ENCODE measurements at places on chromosomes 1 and 21.

- DNase-seq: no peak
These were observed 243.9 kb downstream of the KAZN start for GRCh38 chr1:14842361-14842760.

- DNase-seq: no peak
These were observed 227.9 kb downstream of the KCNT2 start for GRCh38 chr1:196380316-196380715.

DNA sequence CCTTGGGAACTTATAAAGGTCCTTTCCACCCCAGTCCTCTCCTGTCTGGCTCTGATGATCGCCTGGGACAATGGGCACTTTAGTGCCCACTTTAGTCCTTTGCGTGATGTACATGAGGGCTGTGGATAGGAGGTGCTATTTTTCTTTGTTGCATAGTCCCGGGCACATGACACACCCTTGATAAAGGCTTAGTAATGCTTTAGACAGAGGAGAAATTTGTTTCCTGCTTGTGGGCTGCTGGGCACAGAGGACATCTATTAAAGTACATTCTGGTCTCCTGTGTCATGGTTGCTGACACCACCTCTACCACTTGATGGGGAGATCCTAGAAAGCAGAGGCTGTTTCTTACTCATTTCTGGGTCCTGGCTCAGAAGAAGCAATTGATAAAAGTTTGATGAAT, 5.4 kb upstream of the KNCN start:
- DNase-seq: no peak

GRCh38 chr1:220770245-220770913, 16.3 kb upstream of the MTARC1 start:
- no peak for DNase-seq

DNA sequence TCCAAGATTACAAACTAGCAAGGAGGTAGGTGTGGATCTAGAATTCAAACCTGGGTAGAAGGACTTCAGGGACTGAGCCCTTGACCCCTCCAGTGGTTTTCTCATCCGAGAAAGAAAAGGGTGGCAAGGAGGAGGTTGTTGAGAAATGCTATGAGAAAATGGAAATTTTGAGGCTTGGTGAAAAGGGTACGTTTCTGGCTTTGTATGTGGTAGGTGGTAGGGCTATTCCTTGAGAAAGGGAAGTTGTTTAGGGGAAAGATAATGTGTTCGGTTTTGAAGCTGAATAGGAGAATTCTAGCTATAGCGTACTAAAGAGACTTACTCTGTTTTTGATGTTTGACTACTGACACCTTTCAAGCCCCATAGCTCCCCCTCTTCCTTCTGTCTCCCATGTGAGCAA, 133.8 kb downstream of the CNIH3 start:
- no peak for DNase-seq

DNA sequence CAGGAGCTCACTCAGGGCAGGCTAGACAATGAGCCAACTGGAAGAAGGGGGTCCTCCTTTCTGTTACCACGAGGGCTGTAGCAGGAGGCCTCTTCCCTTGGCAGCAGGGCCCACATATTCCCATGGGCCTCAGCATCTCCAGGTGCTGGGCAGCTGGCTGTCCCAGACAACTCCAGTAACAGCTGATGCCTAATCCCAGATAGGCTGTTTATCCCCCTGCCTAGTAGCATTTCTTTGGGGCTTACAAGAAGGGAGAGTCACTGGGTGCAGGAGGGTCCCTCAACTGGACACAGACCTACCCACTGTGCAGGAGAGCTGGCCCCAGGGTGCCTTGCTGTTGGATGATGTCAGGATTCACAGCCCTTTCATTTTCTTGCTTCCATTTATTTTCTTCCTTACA, 278.2 kb downstream of the DSCAM start:
- no peak for DNase-seq

- no peak for DNase-seq
These were observed 72.3 kb upstream of the PALMD start for GRCh38 chr1:99573431-99574217.

GRCh38 chr1:208903251-208903905, 659.2 kb upstream of the PLXNA2 start:
- DNase-seq: no peak

- DNase-seq: no peak
These were observed 2.1 kb downstream of the PFKL start for GRCh38 chr21:44301961-44302406.

DNA sequence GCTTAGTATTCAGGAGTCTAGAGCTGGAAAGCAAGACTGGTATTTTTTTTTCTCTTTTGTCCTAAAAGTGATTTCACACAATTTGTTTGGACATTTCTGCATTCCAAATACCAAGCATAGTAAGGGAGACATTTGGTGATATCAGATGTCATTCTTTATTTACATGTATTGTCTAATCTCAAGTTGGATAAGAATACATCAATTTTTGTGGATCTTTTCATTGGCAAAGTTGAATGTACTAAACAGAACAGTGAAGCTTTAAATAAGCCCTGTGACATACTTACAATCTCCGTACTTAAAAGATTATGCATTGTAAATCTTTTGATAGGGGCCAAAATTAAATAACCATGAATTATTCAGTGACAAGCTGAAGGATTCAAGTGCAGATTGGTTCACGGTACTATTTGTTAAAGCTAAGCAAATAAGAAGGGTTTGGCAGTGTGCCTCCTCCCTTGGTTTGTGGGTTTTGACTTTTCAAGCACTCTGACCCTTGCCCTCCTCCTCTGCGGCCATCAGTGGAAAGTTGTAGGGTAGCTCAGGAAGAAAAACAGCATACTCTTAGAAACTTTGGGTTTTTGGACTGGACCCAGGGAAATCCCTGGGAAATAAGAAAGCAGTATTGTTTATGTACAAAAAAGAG, 663.7 kb downstream of the ADGRL2 start:
- DNase-seq: no peak

GRCh38 chr1:94621395-94621794, 79.8 kb upstream of the F3 start:
- no peak for DNase-seq

DNA sequence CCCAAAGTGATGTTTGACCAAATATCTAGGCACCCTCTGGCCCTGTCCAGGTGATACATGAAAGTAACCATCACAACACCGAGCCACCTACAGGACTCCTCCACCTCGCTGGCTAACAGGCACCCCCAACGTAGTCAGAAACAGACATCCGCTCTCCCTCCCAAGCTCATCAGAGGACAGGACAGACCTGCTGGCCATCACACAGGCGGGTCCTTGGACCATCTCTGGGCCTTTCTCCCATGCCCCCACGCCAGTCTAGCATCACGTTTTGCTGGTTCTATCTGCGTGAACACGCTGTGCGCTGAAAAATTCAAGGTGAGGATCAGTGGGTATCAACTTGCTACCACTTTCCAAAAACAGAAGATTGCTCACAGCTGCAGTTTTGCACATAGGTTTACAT, 21.4 kb upstream of the ADARB1 start:
- DNase-seq: no peak

DNA sequence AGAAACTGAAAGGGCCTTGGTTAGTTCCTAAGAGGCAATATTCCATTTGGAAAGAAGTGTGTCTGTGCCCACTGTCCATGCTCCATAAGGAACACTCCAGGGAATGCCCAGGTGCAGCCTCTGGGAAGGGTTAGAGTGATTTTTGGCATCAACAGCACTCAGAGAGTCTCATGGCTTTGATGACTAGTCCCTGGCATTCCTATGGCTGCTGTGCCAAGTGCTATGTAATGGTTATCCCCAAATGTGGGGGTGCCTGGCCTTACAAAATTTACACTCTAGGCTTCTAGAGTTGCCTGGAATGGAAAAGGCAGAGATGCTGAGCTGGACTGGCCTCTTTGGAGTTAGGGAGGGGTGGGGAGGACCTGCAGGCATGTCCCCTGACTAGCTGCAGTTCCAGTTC, 75.0 kb upstream of the BCAR3 start:
- no peak for DNase-seq

DNA sequence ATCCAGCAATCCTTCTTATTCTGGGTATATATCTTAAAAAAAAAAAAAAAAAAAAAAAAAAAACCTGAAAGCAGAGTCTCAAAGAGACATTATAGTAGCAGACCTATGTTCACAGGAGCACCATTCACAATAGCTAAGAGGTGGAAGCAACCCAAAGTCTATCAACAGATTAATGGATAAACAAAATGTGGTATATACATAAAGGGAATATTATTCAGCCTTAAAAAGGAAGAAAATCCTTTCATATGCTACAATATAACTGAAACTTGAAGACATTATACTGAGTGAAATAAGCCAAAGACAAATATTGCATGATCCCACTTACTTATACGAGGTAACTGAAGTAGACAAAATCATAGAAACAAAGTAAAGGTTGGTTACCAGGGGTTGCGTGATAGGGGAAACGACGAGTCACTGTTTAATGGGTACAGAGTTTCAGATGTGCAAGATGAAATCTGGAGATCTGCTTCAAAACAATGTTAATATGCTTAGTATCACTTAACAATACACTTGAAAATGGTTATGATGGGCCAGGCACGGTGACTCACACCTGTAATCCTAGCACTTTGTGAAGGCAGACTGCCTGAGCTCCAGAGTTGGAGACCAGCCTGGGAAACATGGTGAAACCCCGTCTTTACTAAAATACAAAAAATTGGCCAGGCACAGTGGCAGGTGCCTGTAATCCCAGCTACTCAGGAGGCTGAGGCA, 29.5 kb downstream of the PIK3R3 start:
- no peak for DNase-seq

DNA sequence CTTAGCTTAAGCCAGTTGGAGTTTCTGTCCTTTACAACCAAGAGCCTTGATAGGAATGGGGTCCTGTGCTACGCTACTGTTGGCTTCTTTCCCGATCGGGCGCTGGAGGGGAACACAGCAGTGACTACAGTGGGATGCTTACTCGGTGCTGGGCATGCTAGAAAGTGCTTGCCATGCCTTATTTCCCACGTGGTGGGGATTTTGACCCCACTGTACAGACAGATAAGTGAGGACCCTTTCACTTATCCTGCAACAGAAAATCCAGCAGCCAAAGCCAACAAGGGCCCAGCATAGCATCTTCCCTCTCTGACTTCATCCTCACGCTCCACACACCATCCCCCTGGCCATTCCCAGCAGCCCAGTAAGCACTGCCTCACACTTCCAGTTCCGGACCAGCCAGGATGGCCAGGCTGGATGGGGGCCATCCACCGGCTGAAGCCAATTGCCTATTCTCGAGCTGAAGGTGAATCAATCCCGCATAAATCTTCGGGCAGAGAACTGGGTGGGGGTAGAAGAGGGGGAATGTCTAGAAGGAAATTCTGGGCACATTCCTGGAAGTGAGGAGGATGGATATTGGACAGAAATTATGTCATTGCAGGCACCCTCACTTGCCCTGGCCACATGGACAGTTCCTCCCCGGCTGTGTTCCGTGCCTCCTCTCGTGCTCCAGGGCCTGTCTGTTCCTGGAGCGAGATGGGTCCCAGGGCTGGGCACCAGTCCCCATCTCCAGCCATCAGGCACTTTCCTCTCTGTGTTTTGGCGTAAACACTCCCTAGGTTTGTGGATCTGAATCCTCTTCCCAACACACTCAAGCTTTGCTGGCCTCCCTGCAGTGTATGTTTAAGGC, 2.0 kb upstream of the ABCG1 start:
- no peak for DNase-seq

DNA sequence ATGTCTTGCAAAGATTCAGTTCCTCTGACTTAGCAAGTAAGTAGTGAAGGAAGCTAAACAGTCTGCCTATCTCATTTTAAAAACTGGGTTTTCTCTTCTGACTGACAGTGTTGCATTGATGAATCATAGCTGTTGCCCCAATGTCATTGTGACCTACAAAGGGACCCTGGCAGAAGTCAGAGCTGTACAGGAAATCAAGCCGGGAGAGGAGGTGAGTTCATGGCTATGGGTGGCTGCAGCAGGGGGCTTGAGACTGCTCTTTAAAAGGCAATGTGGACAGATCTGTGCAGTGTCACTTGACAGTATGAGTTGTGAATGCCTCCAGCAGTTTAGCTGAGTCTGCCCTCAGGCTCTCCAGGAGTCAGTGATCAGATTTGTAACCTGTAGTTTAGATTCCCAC, 46.6 kb downstream of the SMYD2 start:
- no peak for DNase-seq

DNA sequence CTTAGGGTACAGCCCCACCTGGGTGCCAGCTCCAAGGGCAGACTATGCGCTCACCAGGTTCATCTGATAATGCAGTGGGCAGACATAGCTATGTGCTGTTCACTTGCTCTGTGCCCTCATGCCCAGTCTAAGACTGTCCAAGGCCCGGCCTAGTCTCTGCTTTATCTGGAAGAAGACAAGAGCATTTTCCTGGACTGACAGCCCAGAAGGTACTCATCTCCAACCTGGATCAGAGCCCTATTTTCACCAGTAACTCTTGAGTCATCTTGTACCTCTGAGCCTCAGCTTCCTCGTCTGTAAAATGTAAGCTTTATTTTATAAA, 28.5 kb upstream of the LRRC8C start:
- no peak for DNase-seq

DNA sequence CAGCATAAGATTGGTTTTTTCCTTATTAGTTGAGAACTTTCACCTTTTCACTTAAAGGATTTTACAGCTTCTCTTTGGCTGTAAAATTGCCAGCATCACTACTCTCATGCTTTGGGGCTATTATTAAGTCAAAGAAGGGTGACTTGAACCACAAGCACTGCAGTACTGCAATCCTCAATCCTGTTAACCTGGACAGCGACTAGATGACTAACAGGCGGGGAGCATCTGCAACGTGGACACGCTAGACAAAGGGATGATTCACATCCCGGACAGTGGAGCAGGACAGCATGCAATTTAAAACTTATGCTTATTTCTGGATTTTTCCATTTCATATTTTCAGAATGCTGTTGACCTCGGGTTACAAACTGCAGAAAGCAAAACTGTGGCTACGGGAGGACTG, 8.1 kb downstream of the ARV1 start:
- no peak for DNase-seq

DNA sequence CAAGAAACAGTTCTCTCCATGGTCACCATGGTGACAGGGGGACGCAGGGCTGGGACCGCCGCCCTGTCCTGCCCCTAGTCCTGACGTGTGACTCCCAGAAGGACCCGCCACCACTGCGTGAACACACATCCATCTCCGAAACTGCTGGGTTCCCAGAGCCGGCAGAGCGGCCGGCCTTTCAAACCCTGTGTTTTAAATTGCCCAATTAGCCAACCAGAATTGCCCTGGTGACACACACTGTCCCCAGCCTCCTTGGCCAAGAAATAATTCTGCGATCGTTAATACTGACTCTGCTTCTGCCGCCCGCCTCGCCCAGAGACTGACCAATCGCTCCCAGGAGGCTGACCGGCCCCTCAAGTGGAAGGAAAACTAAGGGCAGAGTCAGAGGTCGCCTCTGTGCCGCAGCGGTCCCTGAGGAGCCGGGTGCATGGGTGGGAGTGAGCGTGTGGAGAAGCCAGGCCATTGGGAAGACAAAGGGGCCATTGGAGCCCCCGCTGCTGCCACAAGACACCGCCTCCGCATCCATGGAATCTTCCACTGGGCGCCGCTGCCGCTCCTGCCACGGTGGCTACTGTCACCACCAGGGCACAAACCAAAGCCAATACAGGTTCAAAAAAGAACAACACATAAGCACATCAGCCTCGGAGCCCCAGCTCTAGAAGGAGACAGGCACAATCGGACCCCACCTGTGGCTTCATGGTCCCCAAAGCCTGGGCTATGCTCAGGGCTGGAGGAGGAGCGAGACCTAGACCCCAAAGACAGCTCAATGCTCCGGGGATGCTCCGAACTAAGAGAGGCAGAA, 273.2 kb downstream of the NPHP4 start:
- no peak for DNase-seq
